ENCODE measurements at places on chromosomes 13 and 19. TPM values are rescaled to one million over a fixed set of nuclear protein-coding genes. Genes with fewer than 3 reads are reported as not detected.

FSD1 gene
- 4.8 TPM for polyA plus RNA-seq

KRTDAP gene
- 0.58 TPM for polyA plus RNA-seq

MCEMP1 gene
- not detected for polyA plus RNA-seq

PSG7 gene
- polyA plus RNA-seq: not detected

MAB21L1 gene
- 0.88 TPM for polyA plus RNA-seq

PGLYRP2 gene
- polyA plus RNA-seq: not detected

SLC46A3 gene
- 44.1 TPM for polyA plus RNA-seq

METTL21C gene
- 24.3 TPM for polyA plus RNA-seq

C1QTNF9 gene
- polyA plus RNA-seq: not detected

ZNF534 gene
- 0.85 TPM for polyA plus RNA-seq

ADGRE1 gene
- not detected for polyA plus RNA-seq
